ENCODE measurements at places on chromosomes 3 and 15. TPM values are rescaled to one million over a fixed set of nuclear protein-coding genes. Genes with fewer than 3 reads are reported as not detected.

The FGF12 gene
- total RNA-seq = 315 TPM

The CADM2 gene
- total RNA-seq = 0.19 TPM

The SPINT1 gene
- total RNA-seq = 2.6 TPM

The WDR93 gene
- not detected for total RNA-seq

The NRG4 gene
- total RNA-seq = not detected

The BFSP2 gene
- total RNA-seq = not detected

The PIERCE2 gene
- 4.1 TPM for total RNA-seq

The GMPS gene
- 28.1 TPM for total RNA-seq

The GREM1 gene
- 0.12 TPM for total RNA-seq

The CD200 gene
- total RNA-seq = 0.81 TPM

The A4GNT gene
- total RNA-seq = not detected

The SLC6A1 gene
- 0.44 TPM for total RNA-seq

The GNB4 gene
- total RNA-seq = 10.7 TPM

The FAM3D gene
- total RNA-seq = not detected

The CD80 gene
- not detected for total RNA-seq

The GATM gene
- total RNA-seq = 17.4 TPM

The SMCO1 gene
- total RNA-seq = 20.2 TPM

The CPN2 gene
- total RNA-seq = 0.77 TPM

The WDR5B gene
- 1.8 TPM for total RNA-seq

The SLC28A2 gene
- total RNA-seq = not detected

The GOLGA6L7 gene
- not detected for total RNA-seq

All from heart left ventricle (tissue), 16 donors.